Islet precursor cell (in vitro differentiated cells): ENCODE measurements at places on chromosomes 6 and 20.

DNA sequence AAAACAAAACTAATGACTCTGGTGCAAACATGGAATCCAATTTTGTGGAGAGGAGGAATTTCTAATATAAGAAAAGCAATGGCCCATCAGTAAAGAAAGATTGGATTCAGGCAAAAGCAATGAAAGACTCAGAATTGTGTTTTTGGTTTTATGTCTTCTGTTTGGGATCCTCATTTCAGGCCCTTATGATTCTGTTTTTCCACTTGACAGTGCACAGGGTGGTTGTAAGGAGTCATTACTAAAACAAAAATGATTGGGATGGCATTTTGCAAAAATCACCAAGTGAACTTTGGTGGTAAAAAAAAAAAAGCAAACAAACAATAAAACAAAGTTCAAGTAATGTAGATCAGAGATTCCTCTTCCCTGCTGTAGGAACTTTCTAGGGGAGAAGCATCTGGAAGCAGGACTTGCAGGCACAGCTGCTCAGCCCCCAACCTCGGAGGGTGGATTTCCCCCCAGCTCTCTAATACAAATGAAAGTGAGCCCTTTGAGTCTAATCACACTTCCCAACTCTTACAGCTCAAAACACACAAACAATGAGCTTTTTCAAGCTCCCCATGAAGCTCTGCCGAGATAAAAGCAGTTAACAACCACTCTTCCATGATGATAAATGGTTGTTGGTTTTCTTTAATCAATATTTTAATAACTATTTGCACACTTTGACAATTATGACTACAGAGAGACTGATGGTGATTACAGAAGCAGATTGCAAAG lies 177.7 kb downstream of the ZDHHC14 start:
- no peak for DNase-seq

DNA sequence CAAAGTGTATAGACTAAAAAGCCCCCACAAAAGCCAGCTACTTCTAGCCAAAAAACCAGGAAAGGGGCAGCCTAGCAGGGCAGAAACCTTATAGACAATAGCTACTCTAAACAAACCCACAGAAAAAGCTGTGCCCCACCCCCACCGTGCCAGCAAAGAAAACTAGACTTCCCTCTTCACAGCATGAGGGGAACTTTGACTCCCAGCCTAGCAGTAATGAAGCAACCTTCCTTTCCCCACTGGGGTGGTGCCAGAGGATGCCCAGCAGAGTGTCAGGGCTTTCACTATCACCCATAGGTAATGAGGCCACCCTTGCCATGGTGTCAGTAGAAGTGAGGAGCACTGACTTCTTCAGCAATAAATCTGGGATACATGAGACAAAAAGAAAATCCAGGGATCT lies 99.0 kb upstream of the LGSN start:
- no peak for DNase-seq

GRCh38 chr20:23197836-23198235 lies 111.7 kb upstream of the CD93 start:
- no peak for DNase-seq

- DNase-seq: no peak
Observed at GRCh38 chr6:37488476-37488875, 11.2 kb downstream of the CCDC167 start.
